ENCODE measurements at places on chromosomes 2 and 18.

GRCh38 chr2:150485871-150486538 is 1.5 kb downstream of the RND3 start:
- DNase-seq, result no peak

- no peak for DNase-seq
These were observed 35.3 kb downstream of the KCNF1 start for GRCh38 chr2:10947005-10947440.

DNA sequence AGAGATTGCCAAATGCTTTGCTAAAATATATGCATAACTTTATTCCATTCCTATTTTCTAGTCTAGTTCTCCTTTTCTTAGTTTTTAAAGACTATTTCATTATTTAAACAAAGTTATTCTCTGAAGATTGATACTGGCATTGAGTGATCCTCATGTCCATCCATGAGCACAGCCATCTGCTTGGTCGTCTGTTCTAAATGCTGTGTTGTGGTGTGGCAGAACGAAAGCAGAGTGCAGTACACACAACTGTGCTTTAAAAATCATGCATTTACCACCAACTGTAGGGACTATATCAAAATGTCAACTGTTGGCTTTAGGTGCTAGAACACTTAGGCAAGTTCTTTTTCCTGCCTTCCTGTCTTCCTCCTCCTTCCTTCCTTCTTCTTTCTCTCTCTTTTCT is 226.6 kb downstream of the ACKR3 start:
- no peak for DNase-seq

GRCh38 chr18:45201489-45201888 is 413.8 kb upstream of the SLC14A2 start:
- no peak for DNase-seq

DNA sequence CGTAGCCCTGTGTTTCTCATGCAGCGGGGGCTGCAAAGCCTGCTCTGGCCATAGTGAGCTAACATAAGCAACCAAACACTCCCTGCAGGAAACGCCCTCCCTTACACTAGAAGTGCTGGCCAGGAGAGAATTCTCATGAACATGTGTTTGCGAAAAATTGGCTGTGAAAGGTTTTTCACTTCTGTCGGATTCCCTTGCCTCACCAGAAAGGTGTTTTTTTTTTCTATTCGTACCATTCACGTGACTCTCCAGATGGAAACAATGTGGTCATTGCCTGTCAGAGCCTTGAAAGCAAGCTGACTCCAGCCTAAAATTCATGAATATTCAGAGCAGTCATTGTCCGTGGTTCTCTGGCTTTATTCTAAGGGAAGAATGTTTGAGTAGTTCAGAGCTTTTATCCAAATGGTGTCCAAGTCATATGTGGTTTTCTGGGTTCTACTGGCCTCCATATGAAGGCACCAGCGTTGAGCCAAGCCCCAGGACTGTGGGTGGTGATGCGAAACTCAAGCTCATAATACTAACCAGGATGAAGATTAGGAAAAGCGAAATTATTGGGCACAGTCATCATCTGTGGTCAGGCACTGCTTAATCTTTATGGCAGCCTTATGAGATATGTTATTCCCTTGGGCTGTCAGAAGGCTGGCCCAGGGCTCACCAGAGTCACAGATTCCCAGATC is 236.4 kb downstream of the ALPK2 start:
- no peak for DNase-seq

DNA sequence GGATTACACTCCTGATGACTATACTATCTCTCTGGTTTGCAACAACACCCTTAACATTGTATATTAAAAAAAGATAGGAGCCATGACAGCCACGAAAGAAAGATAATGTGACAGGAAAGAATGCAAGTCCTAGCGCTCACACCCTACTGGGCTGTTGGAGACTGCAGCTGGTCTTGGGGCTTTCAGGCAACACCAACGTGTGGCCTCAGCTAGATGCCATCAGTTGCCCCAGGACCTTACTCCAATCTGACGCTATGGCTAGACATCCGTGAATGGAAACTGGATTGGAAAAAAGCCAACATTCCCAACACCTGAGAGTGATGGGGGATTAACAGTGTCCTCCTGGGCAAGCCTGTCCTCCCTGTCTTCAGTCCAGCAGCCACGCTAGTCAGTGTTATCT is 357.4 kb upstream of the GULP1 start:
- no peak for DNase-seq

DNA sequence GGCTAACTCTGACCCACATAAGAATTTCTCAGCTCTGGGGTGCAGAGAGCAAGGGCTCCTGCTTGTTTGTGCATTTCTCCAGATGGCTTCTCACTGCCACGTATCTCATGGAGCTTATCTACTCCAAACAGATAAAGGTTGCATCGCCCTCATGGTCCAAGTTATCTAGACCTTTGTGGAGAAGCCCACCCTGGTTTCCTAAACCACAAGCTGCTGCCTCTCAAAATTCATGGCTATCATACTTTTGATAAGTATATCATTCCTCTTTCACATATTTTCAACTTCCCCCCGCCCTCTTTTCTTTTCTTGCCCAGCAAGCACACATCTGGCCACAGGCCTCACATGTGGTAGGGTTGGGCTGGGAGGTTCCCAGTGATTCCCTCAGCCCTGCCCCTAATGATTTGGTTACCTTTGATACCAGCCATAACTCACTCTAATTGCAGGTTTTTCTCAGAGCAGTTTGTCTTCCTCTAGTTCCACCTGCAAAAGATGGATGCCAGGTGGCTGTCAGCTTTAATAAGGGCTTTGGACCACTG is 146.0 kb downstream of the RHBDD1 start:
- no peak for DNase-seq

GRCh38 chr2:204015118-204015843 is 78.7 kb downstream of the ICOS start:
- DNase-seq, result no peak

GRCh38 chr18:33802955-33803354 is 224.9 kb downstream of the ASXL3 start:
- DNase-seq, result no peak

DNA sequence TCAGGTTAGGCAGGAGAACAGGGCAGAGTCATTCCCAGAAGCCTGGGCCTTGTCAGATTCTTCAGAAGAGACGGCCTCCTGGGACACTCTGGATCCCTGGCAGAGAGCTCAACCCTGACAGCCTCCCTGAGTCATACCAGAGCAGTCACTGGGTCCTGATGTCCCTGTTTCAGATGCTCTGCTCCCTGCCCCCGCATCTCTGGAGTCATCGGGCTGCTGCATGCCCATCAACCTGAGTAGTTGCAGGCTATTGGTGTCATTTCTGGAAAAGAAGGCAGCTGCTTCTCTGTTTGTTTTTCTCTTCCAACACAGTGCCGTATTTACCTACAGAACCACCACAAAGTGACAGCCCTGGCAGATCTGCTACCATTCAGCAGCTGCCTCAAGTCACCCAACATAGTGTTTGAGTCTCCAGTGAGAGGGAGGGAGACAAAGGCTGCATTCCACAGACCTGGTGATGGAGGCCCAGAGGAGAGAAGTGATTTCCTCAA is 145.1 kb downstream of the B3GNT2 start:
- DNase-seq, result no peak

DNA sequence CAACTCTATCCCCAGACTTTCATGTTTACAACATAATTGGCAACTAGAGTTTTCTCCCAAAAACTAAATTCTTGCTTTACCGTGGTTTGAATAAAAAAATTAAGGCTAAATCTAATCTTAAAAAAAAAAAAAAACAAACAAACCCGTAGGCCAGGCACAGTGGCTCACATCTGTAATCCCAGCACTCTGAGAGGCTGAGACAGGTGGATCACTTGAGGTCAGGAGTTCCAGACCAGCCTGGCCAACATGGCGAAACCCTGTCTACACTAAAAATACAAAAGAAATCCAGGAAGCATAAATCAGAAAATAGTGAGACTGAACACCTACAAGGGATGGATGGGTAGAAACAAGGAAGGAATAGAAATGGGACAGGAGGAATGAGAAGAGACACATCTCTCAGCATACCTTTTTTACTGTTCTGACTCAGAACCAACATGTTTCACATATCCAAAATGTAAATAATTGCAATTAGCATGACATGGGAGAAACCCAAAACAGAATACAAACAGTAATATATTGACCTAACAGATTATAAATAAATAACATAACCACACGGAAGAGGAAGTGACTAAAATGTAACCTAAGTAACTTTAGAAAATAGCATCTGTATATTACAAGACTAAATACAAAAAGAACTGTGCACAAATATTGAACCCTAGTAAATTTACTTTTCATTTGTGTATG is 17.5 kb downstream of the MGAT4A start:
- no peak for DNase-seq

DNA sequence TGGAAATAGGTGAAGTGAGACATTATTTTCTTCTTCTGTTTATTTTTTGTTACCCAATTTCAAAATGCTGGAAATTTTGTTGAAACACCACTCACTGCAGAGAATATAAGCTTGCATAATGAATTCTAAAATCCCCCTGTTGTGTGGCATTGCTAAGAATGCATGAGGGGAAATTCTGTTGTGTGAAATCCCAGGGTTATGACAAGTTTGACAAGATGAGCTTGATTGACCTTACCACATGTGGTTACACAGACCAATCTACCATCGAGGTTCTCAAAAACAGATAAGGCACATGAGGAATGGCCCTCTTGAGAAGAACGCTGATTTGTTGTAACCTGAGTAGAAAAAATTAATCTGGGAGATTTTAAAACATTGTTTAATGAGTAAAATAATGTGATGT is 261.6 kb upstream of the MMADHC start:
- no peak for DNase-seq

GRCh38 chr2:112784199-112785189 is at the start of gene IL1A:
IL1A (minus strand) TSS chr2:112784493; CDS start chr2:112783770, 723 bp downstream.
- no peak for DNase-seq

GRCh38 chr2:107717661-107718060 is 109.0 kb upstream of the RGPD4 start:
- no peak for DNase-seq

DNA sequence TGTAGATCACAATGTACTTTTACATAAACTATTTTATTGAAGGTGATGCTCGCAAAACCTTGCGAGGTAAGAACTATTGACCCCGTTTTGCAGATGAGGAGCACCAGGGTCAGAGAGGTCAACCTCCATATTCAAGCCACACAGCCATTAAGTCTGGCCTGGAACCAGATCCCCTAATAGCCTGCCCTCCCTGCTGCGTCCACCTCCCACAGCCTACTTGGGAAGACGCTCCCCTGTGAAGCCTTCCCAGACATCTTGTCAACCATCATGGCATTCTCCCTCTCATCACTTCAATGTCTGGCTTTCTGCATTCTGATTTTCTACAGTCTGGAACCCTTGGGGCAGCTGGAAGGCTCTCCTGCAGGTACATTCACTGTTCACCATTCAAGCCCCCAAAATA is 101.0 kb downstream of the TTC32 start:
- no peak for DNase-seq

- no peak for DNase-seq
These were observed 28.3 kb downstream of the ARL5A start for GRCh38 chr2:151799886-151800292.

DNA sequence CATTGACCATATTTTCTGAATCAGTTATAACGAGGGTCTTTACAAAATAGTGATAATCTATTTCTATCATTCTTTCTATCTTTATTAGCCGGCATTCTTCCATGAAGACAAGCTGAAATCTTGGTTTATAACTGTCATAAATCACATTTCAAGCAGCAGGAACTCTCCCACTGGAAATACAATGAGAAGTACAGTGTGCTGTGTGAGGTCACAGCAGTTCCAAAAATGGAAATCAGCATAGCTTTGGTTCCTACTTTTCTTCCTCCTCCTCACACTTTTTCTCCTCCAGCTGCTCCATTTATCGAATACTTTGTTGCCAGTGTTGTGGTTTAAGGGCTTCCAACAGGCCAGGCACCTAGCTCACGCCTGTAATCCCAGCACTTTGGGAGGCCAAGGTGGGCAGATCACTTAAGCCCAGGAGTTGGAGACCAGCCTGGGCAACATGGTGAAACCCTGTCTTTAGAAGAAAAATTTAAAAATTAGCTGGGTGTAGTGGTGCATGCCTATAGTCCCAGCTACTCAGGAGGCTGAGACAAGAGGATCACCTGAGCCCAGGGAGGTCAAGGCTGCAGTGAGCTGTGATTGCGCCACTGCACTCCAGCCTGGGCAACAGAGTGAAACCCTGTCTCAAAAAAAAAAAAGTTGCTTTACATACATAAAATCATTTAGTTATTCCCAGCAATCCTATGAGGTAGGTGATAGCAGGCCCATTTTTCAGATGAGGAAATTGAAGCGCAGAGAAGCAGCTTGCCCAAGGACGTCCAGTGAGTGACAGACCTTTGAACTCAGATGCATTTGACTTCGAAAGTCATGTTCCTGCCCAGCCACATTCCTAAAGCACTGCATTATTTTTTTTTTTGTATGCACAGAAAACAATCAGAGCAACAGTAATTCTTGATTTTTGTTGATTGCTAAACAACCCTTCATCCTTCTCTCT is 34.0 kb upstream of the GPR55 start:
- no peak for DNase-seq

GRCh38 chr2:85921659-85922058 is 32.9 kb upstream of the ST3GAL5 start:
- no peak for DNase-seq

- no peak for DNase-seq
These were observed 521.5 kb upstream of the NRXN1 start for GRCh38 chr2:51553476-51553875.

GRCh38 chr2:95046371-95047112 is 21.0 kb downstream of the MAL start:
- DNase-seq, result no peak

DNA sequence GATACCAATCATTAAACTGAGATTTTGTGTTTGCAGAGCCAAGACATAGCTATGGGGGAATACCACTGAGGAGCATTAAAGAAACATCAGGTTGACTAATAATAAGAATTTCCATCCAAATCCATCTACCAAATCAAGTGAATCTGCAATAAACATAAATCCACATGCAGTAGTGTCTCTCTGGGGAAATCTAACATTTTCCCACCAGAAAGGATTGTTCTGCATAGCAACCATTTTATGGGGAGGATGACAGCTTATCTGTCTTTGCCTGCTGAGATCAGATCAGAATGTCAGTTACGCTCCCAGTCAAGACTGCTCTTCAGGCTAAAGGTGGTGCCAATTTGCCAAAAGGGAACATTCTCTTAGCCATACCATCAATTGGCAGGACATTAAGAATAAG is 1098.9 kb upstream of the CHAC2 start:
- DNase-seq, result no peak

DNA sequence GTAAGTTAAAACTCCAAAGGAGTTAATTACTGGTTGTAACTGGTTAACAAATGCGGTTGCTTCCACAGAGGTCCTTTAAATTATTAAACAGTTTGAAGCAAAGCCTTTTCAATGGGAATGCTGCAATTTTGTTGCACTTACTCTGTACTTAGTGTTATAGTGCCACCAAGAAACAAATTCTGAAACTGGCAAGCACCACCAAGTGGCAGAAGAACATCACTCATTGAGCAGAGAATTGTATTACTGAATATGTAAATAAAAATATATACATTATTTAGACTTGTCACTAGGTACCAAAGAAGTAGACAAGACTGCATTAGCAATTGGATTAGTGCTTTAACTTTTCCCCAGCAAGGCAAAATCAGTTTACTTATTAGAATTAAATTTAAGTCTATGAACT is 2.6 kb upstream of the TMEFF2 start:
- no peak for DNase-seq

- no peak for DNase-seq
These were observed 2.1 kb downstream of the PDIA6 start for GRCh38 chr2:10810202-10811161.

GRCh38 chr18:13446610-13447461 is 228.3 kb downstream of the LDLRAD4 start:
- DNase-seq, result peak; percentile 47

GRCh38 chr2:175726223-175726622 is 275.8 kb downstream of the LNPK start:
- DNase-seq, result no peak

- DNase-seq, result no peak
These were observed 46.6 kb upstream of the TMEM200C start for GRCh38 chr18:5941890-5942289.

Data from stimulated activated CD4-positive, alpha-beta T cell treated with anti-CD3 and anti-CD28 coated beads, Interleukin-15, amount 100 ng/mL, for 48 hours (primary cell).